Stimulated activated CD4-positive, alpha-beta T cell treated with anti-CD3 and anti-CD28 coated beads, Interleukin-2, amount 100 ng/mL, for 4 hours (primary cell): ENCODE measurements at places on chromosomes 2 and 18.

GRCh38 chr2:43576981-43577892 lies 18.6 kb downstream of the THADA start:
- DNase-seq: no peak

DNA sequence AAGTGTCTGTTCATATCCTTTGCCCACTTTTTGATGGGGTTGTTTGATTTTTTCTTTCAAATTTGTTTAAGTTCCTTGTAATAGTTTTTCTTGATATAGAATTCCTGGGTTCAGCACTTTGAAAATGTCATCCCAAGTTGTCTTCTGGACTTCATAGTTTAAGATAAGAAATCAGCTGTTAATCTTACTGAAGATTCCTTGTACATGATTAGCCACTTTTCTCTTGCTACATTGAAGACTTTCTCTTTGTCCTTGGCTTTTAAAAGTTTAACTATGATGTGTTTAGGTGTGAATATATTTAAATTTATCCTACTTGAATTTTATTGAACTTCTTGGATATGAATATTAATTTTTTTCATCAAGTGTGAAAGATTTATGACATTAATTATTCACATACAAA lies 387.2 kb upstream of the CWC22 start:
- no peak for DNase-seq

- DNase-seq: no peak
Observed at GRCh38 chr18:11149441-11150270, at the start of gene PIEZO2. PIEZO2 (minus strand) TSS chr18:11149569; CDS start chr18:11148588, 981 bp downstream.

GRCh38 chr2:9001229-9001628 lies 2.3 kb downstream of the MBOAT2 start:
- no peak for DNase-seq

DNA sequence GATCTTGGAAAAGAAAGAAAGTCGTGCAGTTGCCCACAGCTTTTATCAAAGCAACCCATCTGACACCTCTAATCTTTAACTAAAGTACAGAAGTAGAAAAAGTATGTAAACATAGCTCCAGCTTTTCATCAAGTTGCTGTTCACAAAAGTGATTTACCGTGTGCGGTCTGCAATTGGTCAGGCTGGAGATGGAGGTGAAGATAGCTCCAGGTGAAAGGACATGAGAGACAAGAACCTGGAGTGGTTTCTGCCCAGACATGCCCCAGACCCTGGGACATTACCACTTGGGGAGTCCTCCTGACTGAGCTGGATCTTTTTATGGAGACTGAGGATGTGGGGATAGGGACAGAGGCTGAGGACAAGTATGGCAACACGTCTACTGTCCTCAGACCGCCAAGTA lies 82.7 kb downstream of the LAMA1 start:
- no peak for DNase-seq

DNA sequence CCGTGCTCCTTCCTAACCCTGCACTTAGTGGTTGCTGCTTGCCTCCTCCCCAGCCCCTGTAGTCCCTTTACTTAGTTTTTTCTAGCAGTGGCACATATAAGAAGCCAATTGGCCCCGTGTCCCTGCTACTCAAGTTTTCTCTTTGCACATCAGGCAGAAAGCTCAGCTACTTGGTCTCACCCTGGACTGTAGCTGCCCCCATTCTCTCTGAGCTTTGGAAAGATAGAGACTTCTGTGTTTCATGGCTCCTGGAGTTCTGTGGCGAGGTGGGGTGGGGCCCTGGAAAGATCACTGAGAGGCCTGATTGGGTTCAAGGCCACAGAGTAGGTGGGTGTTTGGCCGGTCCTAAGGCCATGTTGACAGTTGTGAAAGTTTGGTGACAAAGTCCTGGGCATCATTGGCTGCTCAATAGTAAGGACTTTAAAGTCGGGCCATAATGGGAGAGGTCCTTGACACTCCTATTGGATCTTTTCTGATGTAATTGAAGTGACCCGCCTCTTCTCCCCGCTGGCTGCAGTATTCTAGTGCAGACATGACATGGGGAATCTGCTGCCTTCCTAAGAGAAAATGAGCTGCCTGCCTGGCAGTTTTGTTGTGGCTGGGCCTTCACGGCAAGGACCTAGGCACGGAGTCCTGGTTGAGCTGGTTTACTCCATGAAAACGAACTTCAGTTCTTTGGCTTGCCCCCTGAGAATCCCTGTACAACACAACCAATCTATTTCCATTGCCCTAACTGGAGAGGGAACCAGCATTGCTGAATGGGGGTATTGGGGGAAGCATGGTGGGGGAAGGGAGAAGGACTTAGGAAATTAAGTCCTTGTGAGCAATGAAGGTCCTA lies 26.2 kb upstream of the CYP27A1 start:
- DNase-seq: no peak

DNA sequence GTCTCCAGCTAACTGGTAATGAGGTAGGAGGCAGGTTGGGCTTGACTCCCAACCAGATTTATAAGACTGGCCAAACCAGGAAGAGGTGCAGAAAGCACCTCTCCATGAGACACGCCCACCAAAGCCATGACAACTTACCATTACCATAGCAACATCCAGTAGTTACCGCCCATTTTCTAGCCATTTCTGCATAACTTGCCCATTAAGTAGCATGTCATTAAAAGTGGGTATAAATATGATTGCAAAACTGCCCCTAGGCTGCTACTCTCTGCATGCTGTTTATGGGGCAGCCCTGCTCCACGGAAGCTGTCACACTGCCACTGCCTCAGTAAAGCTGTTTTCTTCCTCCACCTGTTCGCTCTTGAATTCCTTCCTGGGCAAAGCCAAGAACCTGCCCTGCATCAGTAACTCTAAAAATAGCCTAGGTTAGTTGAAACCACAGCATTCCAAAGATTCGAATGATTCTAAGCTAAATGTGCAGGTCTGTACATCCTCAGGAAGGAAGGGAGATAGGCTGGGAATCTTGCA lies 131.9 kb downstream of the ATL2 start:
- DNase-seq: no peak
